ENCODE measurements at places on chromosomes 11 and 22.

GRCh38 chr11:65867284-65868071, 5.1 kb downstream of the EFEMP2 start:
- no peak for DNase-seq

DNA sequence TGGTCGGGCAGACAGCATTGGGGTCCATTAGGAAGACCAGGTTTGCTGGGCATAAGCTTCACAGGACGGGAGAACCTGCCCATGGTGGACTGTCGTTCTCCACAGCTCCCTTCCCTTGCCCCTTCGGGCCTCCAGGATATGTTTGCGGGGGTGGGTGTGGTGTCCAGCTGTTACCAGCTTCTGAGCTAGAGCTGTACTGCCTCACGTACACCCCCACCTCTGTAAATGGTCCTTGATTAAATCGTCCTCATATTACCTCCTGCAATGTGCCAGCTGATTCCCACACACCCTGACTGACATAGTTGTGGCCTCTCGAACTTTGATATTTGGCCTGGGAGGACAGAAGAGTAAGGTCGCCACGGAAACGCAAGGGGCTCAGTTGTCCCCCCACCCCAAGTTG, 16.2 kb upstream of the BCR start:
- no peak for DNase-seq

DNA sequence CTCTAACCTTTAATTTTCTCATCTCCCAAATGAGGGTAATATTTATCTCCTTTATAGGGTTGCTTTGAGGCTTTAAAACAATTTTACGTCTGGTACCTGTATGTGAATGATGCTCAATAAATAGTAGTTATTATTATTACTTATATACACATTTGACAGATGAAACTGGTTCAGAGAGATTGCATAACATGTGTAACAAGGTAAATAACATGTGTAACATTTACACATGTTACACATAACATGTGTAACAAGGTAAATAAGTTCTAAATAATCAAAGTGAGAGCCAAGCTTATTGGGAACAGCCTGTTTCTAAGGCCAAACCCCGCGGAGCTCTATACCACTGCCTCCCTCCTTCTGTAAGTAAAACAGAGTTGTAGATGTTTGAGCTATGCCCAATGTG, 100.9 kb downstream of the MPPED2 start:
- DNase-seq: no peak

DNA sequence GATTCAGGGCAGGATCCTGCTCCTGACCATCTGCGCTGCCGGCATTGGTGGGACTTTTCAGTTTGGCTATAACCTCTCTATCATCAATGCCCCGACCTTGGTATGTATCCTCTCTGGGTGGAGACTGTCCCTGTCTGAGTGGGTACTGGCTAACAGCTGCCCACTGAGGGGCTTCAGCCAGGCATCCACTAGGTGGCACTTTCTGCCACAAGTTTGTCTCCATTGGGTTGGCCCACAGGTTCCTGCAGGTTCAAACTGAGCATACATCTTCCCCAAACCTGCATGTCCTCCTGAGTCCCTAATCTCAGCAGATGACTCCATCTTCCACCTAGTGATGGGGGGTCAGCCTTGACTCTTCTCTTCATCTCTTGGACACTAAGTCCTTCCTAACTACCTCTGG, 4.4 kb downstream of the SLC2A11 start:
- no peak for DNase-seq

DNA sequence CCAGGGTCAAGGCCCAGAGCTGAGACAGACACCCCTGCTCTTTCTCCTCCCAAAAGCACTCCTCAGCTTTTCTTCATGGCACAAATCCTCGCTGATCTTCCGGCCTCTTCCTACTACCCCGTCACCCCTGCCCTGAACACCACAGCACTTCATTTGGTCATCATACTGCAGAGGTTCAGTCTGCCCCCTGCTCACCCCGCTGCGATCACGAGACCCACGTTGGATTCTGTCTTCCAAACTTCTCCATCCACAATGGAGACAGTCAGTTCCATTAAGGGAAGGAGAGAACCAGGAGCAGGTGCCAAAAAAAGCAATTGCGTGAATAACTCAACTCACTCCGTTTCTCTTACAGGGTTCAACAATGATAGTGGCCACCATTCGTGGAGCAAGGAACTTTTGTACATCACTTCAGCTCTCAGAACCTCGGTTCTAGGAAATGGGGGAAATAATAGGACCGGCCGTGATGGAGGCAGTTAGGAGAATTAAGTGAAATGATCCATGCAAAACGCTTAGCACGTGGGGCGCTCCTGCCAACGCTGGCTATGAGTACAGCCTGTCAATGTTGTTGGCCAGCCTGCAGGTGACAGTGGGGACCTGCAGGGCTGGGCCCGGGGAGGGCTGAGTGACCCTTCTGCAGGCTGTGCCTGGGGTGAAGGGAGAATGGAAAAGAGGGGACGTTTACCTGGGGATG, 45.9 kb downstream of the MN1 start:
- DNase-seq: no peak

DNA sequence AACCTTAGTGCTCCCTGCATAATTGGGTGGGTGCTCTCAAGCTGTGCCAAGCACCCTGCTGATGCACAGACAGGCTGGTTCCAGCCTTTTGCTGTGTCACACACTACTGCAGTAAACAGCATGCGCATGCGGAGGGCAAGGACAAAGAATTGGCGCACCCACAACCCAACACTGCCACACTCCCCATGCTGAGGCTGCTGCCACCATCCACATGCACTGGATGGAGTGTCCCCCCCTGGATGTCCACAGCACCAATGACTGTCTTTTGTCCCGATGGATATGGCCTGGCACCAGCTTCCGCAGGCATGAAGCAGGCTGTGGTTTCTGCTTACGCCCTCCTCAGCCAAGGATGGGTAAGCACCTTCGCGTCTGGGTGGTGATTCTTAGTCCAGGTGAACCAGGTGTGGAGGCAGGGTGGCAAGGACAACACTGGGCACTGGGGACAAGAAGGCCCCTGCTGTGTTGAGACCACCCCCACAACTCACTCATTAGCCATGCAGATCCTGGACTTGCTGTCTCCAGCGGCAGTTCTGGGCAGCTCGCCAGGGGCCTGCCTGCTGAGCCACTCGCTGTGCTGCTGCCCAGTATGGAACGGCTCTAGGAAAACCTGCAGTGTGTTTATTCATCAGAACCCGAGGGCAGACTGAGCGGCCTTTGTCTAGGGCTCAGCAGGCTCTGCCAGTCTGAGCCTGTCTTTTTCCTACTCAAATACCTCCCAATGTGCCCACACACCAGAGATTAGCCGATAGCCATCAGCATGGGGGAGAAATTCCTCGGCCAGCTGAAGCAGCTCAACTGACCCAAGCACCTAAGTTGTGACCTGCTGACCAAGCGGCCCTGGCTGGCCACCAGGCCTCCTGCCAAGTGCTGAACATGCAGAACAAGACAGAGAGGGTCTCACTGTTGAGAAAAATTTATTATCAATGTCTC, 8.2 kb upstream of the NAP1L4 start:
- no peak for DNase-seq

DNA sequence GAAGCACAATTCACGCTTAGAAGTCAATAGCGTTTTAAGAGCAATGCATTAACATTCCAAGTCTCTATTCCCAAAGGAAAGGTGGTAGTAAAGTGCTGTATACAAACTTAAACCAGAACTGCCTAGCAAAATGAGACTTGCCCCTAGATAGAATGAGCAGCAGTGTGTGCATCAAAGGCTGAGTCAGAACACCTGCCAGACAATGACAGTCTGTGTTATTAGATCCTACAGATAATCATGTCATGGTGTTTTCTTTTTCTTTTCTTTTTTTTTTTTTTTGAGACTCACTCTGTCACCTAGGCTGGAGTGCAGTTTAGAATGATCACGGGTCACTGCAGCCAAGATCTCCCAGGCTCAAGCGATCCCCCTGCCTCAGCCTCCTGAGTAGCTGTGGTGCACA, 1.6 kb downstream of the RTCB start:
- no peak for DNase-seq

DNA sequence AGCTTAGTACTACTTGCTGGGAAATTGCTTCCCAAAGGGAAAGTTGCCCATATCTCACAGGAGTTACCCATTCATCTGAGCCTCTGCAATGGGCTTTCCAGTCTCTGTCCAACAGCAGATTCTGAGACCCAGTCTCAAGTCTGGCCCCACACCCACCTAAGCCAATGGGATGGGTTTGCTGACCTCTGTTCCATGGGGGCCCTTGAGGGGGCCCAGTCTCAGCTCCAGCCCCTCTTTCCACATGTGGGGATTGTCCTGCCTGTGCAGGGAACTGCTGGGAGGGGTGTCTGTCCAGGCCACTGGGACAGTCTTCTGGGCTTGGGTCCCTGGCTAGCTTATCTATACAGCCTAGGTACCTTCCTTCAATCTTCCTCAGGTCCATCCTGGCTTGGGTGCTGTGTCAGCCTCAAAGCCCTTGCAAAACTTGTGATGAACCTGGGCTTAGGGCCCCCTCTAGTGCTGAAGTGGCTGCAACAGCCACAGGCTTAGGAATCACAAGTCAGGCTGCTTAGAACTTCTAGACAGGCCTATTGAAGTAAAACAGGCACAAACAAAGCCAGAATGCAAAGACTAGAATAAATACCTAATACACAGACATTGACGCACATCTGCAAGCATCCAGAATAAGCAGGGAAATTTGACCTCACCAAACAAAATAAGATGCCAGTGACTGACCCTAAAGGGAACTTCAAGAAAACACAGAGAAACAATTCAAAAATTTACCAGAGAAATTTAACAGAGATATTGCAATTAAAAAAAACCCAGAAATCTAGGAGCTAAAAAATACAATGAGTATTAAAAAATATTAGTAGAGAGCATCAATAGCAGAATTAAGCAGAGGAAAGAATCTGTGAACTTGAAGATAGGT, 11.7 kb upstream of the PATL1 start:
- DNase-seq: no peak

- DNase-seq: no peak
Measured at GRCh38 chr11:48034926-48035871, 54.8 kb downstream of the PTPRJ start.

- DNase-seq: no peak
Measured at GRCh38 chr11:79077702-79078330, 363.0 kb downstream of the TENM4 start.

DNA sequence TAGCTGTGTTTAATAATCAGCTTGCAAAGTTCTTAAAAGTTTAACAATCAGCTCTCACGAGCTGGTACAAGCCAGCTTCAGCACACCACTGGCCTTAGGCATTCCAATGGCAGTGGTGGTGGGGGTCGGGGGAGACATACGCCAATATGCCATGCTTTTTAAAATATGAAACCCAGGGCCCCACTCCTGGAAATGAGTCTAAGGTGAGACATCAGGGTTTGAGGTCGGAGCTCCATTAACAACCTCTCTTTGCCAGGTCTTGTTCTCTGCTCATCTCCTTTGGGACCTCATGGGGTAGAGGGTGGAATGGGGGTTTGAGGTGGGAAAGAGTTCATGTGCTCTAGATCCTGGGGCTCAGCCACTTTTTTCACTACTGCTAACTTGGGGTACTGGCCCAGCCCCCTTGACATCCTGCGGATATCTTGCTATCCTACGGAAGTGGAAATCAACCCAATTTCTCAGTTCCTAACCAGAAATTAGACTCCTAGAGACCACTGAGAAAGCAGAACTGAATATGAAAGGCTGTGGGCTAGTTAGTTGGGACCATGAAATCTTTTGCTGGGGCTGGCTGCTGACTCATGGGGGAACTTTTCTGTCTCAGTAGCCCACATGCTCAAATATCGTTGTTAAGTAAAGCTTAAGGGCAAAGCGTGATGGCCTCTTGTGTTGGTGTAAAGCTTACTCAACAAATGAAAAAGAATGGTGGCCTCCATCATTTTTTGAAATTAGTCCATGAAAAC, 90.1 kb downstream of the PDHX start:
- no peak for DNase-seq

DNA sequence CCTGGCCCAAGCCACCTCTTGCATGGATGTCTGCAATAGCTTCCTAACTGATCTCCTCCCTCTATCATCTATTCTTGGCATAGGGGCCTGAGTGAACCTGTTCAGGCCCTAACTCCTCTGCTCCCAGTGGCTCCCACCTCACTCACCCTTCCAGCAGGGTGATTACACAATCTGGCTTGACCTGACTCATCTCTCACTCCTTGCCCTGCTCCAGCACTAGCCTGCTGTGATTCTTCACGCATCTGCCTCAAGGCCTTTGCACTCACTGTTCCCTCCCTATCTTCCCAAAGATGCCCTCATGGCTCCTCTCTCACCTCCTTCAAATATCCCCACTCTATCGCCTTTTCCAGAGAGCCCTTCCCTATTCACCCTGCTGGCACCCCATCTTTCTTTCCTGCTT, 10.5 kb downstream of the SCN4B start:
- no peak for DNase-seq

DNA sequence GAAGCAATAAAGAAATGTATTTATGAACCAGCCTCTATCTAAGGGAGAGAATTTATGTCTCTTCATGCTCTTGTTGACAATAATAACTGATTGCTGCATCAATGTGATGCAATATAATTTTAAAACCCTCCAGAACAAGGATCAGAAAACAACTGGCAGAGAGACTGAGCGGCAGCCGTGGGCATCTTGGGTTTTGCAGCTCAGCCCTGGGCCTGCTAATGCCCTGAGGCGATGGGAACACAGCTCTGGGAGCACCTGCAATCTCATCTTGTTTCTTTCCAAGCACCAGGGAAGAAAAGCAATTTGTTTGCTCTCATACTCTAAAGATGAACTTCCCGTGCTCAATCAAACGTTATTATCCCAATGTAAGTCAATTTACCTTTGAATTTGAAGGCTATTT, 245.7 kb downstream of the ST3GAL4 start:
- DNase-seq: no peak

- no peak for DNase-seq
Measured at GRCh38 chr11:57703341-57703740, 8.7 kb downstream of the MED19 start.

DNA sequence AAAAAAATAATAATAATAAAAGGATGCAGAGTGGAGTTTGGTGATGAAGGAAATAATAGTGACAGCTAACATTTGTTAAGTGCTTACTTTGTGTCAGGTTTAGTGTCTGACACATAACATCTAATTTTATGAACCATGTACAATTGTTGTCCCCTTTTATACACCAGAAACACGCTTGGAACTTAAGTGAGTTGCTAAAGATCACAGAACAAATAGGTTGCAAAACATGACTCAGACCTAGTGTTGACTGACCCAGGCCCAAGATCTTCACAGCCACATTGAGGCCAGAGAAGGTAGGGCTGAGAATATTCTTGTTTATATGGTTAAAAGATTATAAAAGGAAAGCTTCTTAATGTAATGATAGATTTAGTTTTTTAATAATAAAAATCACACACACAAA, 25.6 kb upstream of the TMEM135 start:
- no peak for DNase-seq

DNA sequence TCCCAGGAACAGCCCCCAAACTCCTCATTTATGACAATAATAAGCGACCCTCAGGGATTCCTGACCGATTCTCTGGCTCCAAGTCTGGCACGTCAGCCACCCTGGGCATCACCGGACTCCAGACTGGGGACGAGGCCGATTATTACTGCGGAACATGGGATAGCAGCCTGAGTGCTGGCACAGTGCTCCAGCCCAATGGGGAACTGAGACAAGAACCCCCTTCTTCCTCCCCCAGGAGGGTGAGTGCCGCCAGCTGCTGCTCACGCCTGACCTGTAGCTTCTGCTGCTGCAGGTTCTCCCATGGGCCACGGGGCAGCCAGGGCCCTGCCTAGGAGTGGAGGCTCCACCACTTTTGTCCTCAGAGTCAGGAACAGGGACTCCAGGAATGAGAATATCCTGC, 78.2 kb downstream of the VPREB1 start:
- DNase-seq: no peak

Measured in NCI-H1436 treated with DMSO at 0.1 percent for 48 hours (cell line).